ENCODE measurements at places on chromosomes 3 and 15.

GRCh38 chr3:174951498-174952005, 92.4 kb downstream of the NAALADL2 start:
- DNase-seq: no peak

DNA sequence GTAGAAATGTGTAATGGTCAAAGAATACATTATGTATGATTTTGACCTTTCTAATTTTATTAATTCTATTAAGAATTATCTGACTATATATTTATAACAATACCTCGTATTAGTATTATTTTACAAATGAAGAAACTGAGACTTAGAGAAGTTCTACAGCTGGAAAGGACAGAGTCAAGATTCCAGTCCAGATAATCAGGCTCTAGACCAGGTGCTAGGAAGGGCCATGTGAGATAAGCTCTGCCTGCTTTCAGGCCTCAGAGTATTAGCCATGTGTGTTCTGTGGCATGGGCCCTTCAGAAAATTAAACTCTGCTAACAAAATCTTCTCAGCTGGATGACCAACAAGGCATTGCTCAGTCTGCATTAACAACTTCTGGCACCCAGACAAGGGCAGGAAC, 87.5 kb downstream of the CD200R1L start:
- DNase-seq: no peak

DNA sequence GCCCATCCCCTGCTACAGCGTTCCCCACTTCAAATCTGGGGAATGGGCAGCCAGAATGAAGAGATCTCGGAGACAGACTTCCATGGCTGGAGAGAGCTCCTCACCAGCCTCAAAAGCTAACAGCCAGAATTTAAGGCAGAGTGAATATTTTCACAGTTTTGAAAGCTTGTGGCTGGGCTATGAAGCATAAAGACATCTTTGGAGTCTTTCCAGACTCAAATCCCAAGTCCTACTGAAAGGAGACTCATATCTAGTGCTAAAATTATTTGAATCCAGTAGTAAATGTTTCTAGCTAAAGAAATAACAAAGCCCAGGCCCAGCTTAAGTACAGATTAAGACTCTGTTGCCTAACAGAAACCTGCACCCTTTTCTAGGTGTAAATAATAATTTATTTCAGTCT, 628.4 kb upstream of the ALCAM start:
- DNase-seq: no peak

- DNase-seq: no peak
Observed at GRCh38 chr3:22366781-22367180, 615.8 kb upstream of the ZNF385D start.

- DNase-seq: no peak
Observed at GRCh38 chr3:182138393-182138792, 426.7 kb downstream of the SOX2 start.

GRCh38 chr15:73624530-73624929, 8.7 kb downstream of the NPTN start:
- DNase-seq: no peak

- peak; percentile 38 for DNase-seq
Observed at GRCh38 chr3:58404396-58404795, 29.2 kb downstream of the PDHB start.

- no peak for DNase-seq
Observed at GRCh38 chr3:60177726-60178125, 1073.5 kb downstream of the FHIT start.

DNA sequence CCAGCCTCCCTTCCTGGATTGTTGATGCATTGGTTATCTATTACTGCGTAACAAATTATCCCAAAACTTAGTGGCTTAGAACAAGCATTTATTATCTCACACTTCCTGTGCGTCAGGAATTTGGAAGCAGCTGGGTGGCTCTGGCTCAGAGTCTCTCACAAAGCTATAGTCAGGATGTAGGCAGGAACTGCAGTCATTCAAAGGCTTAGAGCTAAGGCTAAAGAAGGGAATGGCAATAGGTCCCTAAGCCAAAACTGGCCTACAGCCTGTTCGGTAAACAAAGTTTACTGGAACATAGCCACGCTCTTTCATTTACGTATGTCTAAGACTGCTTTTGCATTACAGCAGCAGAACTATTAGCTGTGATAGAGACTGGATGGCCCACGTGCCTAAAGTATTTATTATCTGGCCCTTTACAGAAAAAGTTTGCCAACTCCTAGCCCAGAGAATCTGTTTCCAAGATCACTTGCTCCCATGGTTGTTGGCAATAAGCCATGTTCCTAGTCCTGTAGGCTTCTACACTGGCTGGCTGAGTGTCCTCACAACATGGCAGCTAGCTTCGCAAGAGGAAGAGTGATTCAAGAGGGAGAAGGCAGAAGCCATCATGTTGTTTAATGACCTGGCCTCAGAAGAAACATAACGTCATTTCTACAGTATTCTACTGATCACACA, 132.4 kb downstream of the SNRK start:
- peak; percentile 80 for DNase-seq

- DNase-seq: no peak
Observed at GRCh38 chr3:112637700-112638099, 3.2 kb downstream of the CCDC80 start.

- DNase-seq: no peak
Observed at GRCh38 chr15:70541511-70541910, 221.8 kb downstream of the UACA start.

- DNase-seq: no peak
Observed at GRCh38 chr3:184836090-184836822, 24.3 kb downstream of the VPS8 start.
